ENCODE measurements at places on chromosomes 5 and 9. TPM values are rescaled to one million over a fixed set of nuclear protein-coding genes. Genes with fewer than 3 reads are reported as not detected.

DNA sequence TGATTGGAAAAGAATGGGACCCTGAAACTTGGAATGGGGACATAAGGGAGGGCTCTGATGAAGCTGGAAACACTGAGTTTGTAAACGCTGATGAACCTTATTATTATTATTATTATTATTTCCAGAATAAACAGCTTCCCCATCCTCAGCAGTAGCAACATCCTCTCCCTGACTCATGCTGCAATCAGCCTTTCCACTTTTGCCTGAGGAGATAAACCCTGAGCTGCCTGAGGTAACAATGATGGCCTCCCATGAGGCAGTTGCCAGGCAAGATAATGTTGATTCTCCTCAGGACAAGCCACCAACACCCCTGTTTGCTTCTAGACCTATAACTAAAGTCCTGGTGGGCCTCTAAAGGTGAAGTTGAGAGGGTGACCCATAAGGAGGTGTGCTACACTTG, 139.2 kb upstream of the ATP10B start:
- no peak for DNase-seq

DNA sequence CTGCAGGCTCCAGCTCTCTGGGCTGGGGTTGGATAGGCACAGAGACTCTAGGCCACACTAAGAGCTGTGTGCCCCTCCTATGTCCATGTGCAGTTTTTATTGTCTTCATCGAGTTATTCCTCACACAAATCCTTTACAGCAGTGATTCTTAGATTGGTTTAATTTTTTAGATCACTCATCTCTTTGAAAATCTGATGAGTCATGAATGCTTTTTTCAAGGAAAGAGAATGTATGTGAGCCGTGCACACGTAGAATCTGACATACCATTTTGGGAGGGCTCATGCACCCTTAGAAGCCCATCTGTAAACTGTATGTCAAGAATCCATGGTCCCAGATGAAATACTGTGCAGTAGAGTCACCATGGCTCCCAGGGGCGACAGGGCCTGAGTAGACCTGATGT, 100.7 kb upstream of the S1PR3 start:
- no peak for DNase-seq

DNA sequence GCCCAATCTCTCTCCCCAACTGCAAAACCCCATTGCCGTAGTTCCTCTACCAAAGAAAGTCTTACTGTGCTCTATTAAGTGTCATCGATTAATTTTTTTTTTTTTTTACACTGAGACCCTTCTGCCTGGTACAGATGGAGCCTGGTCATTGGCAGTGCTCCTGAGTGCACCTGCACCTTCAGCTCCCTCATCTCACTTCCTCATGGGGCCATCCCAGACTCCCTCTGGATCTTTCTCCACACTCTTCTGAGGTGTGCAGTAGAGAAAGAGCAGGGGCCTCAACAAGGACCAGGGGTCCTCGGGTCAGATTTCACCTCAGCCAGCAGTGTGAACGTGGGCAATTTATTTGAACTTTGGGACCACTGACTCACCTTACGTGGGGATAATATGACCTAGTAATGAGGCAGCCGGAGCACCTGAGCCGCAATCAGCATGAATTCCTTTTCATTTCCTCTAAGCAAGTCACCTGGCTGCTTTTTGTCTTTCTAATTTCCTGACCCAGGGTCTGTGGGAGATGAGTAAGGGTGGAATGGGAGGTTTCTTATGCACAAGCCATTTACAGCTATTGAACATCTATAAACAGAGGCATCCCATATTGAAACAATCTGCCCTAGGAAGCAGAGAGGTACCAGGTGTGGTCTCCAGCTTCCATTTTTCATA, 22.3 kb upstream of the GABRP start:
- no peak for DNase-seq

DNA sequence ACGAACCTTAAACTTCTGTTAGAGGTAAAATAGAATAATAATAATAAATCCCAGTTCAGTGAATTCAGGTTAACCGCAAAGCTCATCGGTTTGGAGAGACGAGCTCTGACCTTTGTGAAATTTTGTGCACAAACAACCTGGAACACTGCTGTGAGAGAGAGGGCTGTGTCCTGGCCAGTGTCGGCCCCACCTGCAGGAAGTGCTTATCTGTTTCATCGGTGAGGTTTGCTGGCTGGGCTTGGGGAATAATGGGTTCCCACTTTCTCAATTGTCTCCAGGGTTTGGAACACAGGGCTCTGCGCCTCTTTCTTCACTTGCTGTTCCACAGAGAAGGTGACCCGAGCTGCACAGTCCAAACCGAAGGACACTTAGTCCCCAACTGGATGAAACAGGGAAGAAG, 19.3 kb upstream of the CLPTM1L start:
- DNase-seq = no peak

- DNase-seq = no peak
Observed at GRCh38 chr5:17327048-17327625, 109.7 kb downstream of the BASP1 start.

- DNase-seq = no peak
Observed at GRCh38 chr9:118457171-118458000, 753.2 kb downstream of the TLR4 start.

DNA sequence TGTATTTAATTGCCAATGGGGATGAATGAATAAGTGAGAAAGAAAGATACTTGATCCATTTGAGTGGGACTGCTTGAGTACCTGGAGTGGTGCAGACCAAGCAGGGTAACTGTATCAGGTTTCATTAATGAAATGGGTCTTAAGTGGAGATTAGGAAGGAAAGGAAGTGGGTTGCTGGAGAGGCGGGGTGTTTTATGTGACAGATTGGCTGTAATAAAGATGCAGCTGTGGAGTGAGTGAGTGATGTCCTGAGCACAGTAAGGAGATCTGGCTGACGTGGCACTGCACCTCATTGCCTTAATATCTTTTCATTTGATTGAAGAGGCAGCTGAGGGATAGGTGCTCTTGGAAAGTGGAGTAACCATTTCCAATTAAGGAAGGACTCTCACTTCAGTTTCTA, 161.0 kb upstream of the CCDC152 start:
- no peak for DNase-seq

GRCh38 chr9:135670721-135671590, 7.8 kb downstream of the LCN9 start:
- DNase-seq = no peak

DNA sequence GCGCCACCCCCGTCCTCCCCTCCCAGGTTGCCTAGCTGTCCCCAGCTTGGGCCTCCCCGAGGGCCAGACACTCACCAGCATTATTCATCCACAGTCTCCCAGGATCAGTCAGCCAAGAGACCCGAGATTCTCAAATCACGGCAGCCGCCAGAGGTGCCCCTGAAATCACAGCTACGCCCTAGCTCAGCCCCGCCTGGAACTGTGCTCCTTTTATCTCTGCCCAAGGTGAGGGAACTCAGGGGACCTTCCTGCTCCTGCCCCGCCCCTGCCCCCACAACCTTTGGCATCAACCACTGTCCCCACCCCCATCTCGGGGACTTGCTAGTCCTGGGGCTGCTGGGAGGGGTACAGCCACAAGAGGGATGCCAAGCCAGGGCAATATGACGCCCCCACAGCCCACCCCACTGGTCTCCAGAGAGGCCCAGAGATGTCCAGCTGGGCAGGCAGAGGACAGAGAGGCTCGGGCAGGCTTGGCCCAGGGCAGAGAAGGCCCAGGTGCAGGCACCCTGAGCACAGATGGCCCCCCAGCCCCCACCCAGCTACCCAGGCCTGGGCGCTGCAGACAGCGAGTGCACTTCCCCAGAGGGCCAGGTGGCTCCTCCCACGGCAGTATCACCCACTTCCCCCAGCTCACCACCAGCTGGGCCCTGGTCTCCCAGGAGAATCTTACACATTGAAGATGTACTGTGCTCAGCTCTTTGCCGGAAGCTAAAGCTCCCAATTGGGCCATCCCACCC, at the start of gene FUT7:
FUT7 (minus strand) TSS at position 185 of the 737 bp plus-strand sequence; CDS start at position 88, 97 bp downstream.
- peak; percentile 28 for DNase-seq

DNA sequence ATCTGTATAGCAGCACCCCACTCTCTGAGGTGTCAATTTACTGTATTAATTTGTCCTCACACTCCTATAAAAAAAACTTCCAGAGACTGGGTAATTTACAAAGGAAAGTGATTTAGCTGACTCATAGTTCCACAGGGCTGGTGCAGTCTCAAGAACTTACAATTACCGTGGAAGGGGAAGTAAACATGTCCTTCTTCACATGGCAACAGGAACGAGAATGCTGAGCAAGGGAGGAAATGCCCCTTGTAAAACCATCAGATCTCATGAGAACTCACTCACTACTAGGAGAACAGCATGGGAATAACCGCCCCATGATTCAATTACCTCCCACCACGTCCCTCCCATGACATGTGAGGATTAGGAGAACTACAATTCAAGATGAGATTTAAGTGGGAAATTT, 602.6 kb downstream of the MTRR start:
- no peak for DNase-seq

DNA sequence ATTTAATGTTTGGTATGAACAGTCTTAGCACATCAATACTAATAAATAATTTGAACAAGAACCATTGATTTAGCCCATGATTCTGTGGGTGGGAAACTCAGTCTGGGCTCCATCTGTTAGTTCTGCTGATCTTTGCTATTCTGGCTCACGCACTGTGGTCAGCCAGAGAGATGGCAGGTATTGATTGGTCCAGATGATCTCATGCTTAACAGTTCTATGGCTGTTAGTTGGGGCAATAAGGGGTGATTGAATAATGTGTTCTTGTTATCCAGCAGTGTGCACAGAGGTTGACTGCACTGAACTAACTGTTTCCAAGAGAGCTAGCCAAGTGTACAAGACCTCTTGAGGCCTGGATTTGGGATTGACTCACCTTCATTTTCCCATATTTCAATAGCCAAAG, 824.3 kb downstream of the SEMA5A start:
- no peak for DNase-seq

DNA sequence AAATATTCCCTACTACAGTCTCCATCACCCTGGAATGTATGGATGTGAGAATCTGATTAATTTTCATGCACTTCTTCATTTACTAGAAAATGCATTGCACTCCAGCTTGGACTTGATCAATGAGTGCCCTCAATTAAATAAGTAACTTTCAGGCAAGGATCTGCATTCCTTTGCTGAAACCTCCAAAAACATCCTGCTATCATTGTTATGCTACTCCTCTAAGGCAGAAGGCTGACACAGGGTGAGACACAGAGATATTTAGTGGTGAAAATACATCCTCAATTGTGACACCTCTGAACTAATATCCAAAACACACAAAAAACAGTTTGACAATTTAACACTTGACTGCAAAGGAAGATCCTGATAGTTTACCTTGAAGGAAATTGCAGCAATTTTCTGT, 57.9 kb upstream of the CDH12 start:
- DNase-seq = no peak

DNA sequence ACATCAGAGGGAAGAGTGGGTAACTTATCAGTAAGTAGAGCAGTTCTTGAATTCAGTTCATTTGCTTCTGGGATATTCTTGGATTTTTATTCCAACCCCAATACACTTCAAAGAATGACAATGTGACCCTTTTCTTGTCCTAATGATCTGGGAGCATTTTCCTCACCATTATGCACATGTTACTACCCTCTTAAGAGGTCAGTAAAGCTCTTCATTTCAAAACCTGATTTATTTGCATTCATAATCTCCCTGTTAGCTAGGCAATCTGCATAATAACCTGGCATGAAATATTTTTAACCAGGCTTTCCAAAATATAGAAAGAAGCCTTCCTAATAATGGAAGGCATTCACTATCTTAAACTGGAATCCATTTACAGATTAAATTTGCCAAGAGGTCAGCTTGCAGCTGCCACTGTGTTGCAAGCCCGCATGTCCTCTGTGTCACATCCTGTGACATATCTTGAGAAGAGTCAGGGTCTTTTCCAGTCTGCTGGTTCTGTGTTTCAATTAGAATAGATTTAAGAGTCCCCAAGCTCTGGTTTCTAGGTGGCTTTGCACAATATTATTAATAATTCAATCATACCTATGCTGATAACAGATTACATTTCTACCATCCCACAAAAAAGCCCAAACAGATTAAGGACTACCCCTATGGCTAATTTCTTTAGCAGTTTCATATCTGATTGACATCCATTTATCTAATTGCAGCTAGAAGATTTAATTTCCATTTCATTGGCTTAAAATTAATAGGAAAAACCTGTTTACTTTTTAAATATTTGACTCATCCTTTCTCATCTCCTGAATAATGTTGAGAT, 30.9 kb upstream of the PPP2R2B start:
- no peak for DNase-seq

DNA sequence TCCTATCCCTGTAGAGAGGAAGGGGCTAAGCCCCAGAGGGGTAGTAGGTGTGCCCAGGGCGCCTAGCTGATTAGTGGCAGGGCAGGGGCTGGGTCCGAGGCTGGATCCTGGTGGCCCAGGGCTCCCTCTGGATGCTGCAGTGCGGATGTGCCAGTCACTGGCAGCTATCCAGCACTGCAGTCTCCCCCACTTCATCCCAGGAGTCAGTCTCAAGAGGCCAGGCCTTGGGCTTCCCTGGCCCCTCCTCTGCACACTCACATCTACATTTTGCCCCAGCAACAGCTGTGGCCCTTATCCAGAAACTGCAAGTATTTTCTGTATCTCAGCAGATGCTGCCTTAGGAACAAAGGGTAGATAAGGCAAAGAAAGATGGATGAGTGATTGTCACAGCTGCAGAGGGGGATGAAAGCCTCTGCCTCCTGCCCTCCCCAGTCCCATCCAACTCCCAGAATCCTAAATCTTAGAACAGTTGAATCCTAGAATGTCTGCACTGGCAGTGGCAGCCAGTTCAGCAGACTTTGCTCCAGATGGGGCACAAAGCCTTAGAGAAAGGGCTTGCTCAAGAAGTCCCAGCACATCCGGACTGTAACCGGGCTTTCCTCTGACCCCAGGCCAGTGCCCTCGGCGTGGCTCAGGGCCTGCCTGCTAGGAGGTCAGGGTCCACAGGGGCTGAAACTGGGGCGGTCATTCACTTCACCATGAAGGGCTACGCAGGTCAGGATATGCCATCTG, 1.6 kb downstream of the ANXA6 start:
- peak; percentile 36 for DNase-seq

DNA sequence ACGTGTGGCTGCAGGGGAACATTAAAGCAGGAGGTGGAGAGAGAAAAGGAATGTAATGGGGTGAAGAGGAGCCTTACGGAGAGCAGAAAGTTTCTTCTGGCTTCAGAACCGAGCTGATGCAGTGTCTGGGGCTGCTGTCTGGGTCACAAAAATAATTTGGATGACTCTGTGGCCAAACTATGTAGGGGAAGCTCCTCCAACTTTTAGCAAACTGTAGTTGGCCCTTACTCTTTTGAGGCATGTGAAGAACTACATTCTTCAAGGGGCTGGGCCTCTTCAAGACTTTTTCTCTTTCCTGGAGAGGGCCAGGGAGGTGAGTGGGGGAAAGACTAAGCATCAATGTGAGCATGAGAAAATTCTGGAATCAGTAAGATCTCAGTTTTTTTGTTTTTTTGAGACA, 31.9 kb upstream of the SPARC start:
- no peak for DNase-seq

DNA sequence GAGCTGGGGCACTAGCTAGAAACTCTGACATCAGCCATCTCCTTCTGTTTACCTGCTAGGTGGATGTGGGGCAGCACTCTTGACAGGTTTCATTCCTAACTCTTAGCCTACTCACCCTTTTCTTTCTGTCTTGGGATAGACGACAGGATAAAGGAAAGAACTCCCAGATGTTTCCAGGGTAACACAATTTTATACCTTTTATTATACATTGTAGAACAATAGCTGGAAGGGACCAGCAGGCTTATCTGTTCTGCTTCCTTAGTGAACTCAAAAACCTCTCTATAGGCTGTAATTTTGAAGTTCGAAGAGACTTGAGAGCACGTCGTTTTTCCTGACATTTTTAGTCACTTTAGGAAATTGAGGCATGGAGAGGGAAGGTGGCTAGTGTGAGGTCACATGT, 13.2 kb downstream of the SPTAN1 start:
- no peak for DNase-seq

Gene PLPP7
- total RNA-seq = not detected

Gene NFIL3
- 31.5 TPM for total RNA-seq
